ENCODE measurements at places on chromosomes 7 and 10. TPM values are rescaled to one million over a fixed set of nuclear protein-coding genes. Genes with fewer than 3 reads are reported as not detected.

DNA sequence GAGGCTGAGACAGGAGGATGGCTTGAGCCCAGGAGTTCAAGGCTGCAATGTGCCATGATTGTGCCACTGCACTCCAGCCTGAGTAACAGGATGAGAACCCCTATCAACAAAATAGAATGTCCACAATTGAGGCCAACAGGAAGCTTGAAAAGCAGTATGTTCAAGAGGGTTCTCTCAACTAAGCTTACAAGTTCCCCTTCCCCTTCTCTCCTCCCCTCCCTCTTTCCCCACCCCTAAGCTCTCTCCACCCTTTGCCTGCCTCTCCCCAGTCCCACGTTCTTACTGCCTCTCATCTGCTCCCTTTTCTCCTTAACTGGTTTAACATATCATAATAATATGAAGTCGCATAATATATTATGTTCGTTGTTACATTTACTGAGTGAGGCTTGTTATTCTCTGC, 35.4 kb downstream of the KIAA1549 start:
- no peak overlapping the region for H3K4me3 ChIP-seq
- no peaks in the 10 kb centered on the region for H3K4me1 ChIP-seq
- H3K27ac ChIP-seq = no peak overlapping the region
- peaks cover 27% of the 10 kb centered on the region for H3K27me3 ChIP-seq
- H3K36me3 ChIP-seq = no peaks in the 10 kb centered on the region
- no peak for DNase-seq

DNA sequence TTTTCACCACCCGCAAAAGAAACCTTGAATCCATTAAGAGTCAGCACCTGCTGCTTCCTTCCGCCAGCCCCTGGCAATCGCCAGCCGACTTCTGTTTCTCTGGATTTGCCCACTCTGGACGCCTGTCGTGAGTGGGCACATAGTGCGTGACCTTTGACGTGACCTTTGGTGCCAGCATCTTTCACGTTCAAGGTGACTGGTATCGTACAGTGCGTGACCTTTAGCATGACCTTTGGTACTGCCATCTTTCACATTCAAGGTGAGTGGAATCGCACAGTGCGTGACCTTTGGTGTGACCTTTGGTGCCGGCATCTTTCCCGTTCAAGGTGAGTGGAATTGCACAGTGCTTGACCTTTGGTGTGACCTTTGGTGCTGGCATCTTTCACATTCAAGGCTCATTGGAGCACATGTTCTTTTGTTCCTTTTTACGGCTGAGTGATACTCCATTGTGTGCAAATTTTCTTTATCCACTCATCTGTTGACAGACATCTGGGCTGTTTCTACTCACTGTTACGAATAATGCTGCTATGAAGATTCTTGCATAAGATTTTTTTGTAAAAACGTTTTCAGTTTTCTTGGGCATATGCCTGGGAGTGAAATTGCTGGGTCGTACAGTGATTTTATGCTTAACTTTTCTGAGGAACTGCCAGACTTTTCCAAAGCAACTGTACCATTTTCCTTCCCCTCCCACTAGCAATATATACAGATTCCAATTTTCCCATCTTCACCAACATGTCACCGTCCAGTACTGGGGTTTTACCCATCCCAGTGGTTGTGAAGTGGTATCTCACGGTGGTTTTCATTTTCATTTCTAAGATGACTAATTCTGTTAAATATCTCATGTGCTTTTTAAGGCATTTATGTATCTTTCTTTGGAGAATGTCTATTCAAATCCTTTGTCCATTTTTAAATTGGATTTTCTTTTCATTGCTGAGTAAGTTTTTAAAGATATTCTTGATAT, 145.3 kb downstream of the DIP2C start:
- H3K27me3 ChIP-seq = peaks cover 26% of the 10 kb centered on the region
- no peak overlapping the region for H3K4me3 ChIP-seq
- H3K36me3 ChIP-seq = no peaks in the 10 kb centered on the region
- peaks cover 8% of the 10 kb centered on the region for H3K4me1 ChIP-seq

DNA sequence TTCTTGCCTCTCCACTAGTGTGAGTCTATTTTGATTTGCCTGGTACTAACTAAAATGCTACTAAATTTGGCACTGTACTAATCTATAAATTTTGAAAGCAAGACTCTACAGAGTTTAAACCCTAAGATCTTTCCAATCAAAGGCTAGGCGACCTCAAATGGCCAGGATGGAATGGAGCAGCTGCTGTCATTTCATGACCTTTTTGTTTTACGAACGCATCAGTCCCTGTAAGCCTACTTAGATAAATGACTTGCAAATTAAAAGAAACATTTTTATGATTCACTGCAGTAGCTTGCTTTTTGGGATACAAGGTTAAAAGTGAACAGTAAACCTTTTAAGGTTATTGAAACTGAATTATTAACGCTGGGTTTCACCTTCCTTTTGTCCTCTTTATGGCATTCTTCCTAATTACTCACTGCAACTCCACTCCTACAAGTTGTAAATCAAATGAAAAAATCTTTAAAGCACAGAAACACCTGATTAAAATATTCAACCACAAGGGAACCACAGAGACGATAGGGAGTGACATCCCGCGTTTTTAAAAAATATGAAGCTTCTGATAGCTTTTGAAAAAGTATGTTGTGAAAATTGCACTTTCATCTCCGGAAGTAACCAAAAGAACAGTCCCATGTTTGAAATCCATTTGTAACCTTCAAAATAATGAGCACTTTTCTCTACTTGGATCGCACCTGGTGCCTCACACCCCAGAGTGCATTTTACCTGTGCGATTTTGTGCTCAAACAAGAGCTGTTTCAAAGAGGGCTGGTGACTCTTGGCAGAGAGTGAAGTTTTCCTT, 595.1 kb downstream of the PARD3 start:
- H3K36me3 ChIP-seq = no peaks in the 10 kb centered on the region
- no peaks in the 10 kb centered on the region for H3K4me1 ChIP-seq
- no peak for DNase-seq
- H3K4me3 ChIP-seq = no peak overlapping the region

DNA sequence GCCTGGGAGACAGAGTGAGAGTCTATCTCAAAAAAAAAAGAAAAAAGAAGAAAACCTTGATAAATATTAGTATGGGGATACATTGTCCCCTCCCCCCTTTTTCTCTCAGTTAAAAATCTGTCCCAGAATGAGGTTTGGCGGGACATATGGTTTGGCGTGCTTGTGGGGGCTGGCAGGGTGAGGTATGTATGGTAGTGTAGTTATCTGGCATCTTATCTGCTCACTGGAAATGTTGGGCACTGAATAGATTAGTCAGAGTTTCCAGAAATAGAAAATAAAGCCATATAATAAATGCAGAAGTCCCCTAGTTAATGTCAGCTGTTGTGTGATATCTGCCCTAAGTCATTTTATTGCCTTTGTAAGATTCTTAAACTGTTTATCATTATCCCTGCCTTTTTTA, 397.5 kb upstream of the GALNT17 start:
- no peak overlapping the region for H3K4me3 ChIP-seq

- H3K27me3 ChIP-seq = peaks cover 7% of the 10 kb centered on the region
- no peak overlapping the region for H3K27ac ChIP-seq
- no peaks in the 10 kb centered on the region for H3K36me3 ChIP-seq
- H3K4me1 ChIP-seq = peaks cover 22% of the 10 kb centered on the region
- DNase-seq = no peak
- H3K4me3 ChIP-seq = no peak overlapping the region
Measured at GRCh38 chr7:2707481-2707880, 19.5 kb downstream of the AMZ1 start.

DNA sequence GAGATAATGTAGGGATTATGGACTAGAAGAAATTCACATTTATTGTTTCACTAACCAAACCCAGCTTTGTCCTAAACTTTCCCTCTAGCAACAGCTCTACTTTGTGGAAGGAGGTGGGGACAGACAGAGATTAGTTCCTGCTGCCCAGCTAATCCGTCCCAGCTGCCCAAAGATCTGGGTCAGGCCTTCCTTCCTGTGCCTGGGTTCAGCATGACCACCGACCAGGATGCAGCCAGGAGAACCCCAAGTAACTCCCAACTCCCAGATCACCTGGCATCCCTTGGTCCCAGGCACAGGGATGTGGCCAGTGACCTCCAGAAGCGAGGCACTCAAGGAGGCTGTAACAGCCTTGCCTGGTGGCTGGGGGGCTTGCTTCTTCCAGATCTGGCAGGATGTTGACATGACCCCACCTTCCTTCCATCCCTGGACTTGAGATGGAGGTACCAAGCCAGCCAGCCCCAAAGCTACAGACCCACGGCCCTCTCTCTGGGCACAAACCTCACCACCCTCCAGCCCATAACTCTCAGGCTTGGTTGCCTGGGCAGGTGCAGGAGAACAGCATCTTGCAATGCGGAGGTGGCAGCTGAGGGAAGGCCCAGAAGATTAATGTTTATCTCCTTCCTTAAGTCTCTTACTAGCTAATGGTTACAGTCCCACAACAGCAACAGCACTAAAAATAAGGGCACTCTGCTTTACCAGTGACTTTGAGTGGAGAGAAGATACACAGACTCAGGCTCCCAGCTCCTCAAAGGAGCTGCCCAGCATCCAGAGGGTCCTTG, 11.1 kb downstream of the CAMK2G start:
- H3K27me3 ChIP-seq = no peaks in the 10 kb centered on the region
- H3K36me3 ChIP-seq = peaks cover 46% of the 10 kb centered on the region
- H3K4me3 ChIP-seq = no peak overlapping the region

GRCh38 chr7:2936891-2937580, 92.9 kb upstream of the GNA12 start:
- no peak for DNase-seq
- H3K4me3 ChIP-seq = no peak overlapping the region
- peaks cover 74% of the 10 kb centered on the region for H3K36me3 ChIP-seq
- H3K4me1 ChIP-seq = peaks cover 7% of the 10 kb centered on the region

GRCh38 chr10:105656856-105657255, 1015.8 kb downstream of the SORCS3 start:
- H3K27me3 ChIP-seq = no peaks in the 10 kb centered on the region
- no peak for DNase-seq
- H3K27ac ChIP-seq = no peak overlapping the region
- no peak overlapping the region for H3K4me3 ChIP-seq
- no peaks in the 10 kb centered on the region for H3K4me1 ChIP-seq

- H3K4me3 ChIP-seq = no peak overlapping the region
- no peak for DNase-seq
- peaks cover 14% of the 10 kb centered on the region for H3K4me1 ChIP-seq
- no peaks in the 10 kb centered on the region for H3K27me3 ChIP-seq
- no peak overlapping the region for H3K27ac ChIP-seq
Measured at GRCh38 chr10:12212454-12212853, 16.5 kb downstream of the CDC123 start.

- peaks cover 11% of the 10 kb centered on the region for H3K27me3 ChIP-seq
- H3K36me3 ChIP-seq = no peaks in the 10 kb centered on the region
- H3K4me1 ChIP-seq = peaks cover 2% of the 10 kb centered on the region
Measured at GRCh38 chr7:26723129-26723528, 141.3 kb downstream of the SKAP2 start.

DNA sequence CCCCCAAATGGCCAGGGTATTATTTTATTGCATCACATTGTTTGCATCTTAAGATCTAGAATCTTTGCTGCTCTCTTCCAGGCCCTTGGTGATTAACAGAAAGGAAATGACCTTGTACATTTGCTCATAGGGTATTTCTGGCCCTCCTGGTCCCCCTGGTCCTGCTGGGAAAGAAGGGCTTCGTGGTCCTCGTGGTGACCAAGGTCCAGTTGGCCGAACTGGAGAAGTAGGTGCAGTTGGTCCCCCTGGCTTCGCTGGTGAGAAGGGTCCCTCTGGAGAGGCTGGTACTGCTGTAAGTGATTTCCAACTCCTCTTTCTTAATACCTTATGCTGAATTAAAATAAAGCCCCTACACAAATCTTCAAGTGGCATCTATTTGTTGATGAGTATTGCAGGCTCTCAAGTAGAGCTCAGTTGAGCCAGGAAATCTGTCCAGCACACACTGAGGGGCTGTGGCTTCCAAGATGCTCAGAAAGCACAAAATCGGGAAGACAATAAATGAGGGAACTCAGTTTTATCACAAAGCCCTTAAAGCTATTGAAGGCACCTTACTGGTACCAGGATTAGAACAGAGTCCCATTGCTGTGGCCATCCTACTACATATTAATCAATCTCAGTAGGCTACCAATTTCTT, 28.2 kb downstream of the COL1A2 start:
- no peak overlapping the region for H3K4me3 ChIP-seq
- H3K27me3 ChIP-seq = no peaks in the 10 kb centered on the region
- H3K27ac ChIP-seq = no peak overlapping the region
- no peaks in the 10 kb centered on the region for H3K4me1 ChIP-seq
- no peak for DNase-seq

GRCh38 chr7:151131592-151132293, 35.8 kb downstream of the GBX1 start:
- no peaks in the 10 kb centered on the region for H3K27me3 ChIP-seq
- no peaks in the 10 kb centered on the region for H3K36me3 ChIP-seq
- H3K4me3 ChIP-seq = no peak overlapping the region
- DNase-seq = no peak
- no peak overlapping the region for H3K27ac ChIP-seq
- H3K4me1 ChIP-seq = no peaks in the 10 kb centered on the region

The GNA12 gene
- total RNA-seq = 40.9 TPM

The NKX6-2 gene
- not detected for total RNA-seq

Measured in activated T-helper 2 cell treated with anti-CD3 and anti-CD28 coated beads, Interferon-gamma antibody, Interleukin-2, Interleukin-4, amounts not matched to agents 10 μg/mL and 5 μg/mL and 100 μg/mL, durations not matched to agents 14 hours and 24 hours and 36 hours (primary cell).